Left colon (tissue), 2 donors: ENCODE measurements at places on chromosomes 7 and 10.

- no peak for DNase-seq
Observed at GRCh38 chr10:124077208-124077993, 16.0 kb downstream of the CHST15 start.

GRCh38 chr10:6516281-6516928 is 63.7 kb downstream of the PRKCQ start:
- no peak for DNase-seq

- DNase-seq = no peak
Observed at GRCh38 chr7:136056651-136057231, 79.6 kb upstream of the MTPN start.

DNA sequence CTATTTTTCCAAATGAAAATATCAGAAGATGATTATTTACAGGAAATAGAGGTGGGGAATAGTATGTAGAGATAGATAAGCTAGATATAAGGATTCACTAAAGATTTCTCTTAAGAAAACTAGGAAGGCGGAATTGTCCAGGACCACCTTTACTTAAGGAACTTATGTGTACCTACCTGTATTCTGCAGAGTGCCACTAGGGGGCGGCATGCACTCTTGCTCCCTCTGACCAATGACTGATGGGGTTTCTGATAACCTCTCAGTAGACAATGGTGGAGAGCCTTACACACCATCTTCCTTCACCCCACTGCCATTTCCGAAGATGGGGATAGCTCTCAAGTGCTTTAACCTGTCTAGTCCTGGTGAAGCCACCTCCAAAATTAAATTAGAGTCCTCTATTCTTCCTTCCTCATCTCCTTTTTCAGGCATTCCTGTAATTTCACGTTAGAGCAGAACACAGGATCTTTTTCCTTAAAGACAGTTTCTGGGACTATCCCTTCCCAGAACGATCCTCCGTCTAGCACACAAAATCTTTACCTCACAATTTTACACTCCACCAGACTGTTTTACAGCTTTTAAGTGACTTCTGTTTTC is 453.1 kb downstream of the SORCS1 start:
- DNase-seq = peak; percentile 72

- peak; percentile 16 for DNase-seq
Observed at GRCh38 chr7:29945259-29945809, 44.3 kb downstream of the SCRN1 start.

GRCh38 chr7:128913870-128914565 is 3.5 kb upstream of the KCP start:
- no peak for DNase-seq

DNA sequence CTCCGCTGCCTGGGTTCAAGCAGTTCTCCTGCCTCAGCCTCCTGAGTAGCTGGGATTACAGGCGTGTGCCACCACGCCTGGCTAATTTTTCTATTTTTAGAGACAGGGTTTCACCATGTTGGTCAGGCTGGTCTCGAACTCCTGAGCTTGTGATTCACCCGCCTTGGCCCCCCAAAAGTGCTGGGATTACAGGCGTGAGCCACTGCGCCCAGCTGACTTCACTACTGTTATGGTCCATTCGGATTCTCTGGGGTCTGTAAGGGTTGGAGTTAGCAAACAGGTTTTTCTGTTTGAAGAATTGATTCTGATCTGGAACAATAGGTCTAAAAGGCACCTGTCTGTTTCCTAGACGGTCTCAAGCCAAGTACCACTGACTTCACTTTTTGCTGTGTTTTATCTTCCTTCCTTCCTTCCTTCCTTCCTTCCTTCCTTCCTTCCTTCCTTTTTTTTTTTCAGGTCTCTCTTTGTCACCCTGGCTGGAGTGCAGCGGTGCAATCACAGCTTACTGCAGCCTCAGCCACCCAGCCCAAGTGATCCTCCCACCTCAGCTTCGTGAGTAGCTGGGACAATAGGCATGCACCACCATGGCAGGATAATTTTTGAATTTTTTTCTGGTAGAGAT is 192.2 kb downstream of the CAMK1D start:
- no peak for DNase-seq
